ENCODE measurements at places on chromosomes 12 and 14.

- DNase-seq, result no peak
These were observed 54.2 kb downstream of the SUSD6 start for GRCh38 chr14:69665631-69666030.

- no peak for DNase-seq
These were observed 2.4 kb downstream of the ACVR1B start for GRCh38 chr12:51953864-51954263.

- DNase-seq, result peak; percentile 8
These were observed 490 bp downstream of the RILPL1 start for GRCh38 chr12:123532808-123533649.

DNA sequence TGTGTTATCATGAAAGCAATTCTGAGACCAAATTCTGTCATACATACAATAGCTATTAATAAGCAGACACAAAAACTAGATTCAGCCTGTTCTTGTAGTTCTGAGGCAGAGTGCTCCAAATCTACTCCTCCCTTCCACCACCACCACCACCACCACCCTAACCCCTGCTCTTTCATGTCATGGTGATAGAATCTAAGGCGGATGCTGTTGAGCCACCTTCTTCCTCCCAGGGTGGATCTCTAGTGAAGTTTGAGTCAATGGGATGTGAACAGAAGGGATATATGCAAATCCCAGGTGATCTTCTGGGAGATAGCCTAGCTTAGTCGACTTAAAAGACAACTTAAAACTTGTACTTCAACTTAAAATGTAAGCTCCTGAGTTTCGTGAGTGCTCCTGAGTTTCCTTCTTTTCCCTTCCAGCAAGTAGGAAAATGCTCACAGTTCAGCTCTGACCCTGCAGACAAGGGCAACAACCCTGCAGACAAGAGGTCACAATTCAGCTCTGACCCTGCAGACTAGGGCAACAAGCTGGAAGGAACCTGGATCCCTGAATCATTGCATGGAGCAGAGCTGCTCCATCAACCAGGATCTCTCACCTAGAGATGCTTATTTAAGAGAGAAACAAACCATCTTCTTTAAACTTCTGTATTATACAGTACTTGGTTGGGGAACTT is 204.1 kb downstream of the TTC8 start:
- no peak for DNase-seq

- DNase-seq, result no peak
These were observed 95.1 kb upstream of the ARID2 start for GRCh38 chr12:45634273-45634917.

DNA sequence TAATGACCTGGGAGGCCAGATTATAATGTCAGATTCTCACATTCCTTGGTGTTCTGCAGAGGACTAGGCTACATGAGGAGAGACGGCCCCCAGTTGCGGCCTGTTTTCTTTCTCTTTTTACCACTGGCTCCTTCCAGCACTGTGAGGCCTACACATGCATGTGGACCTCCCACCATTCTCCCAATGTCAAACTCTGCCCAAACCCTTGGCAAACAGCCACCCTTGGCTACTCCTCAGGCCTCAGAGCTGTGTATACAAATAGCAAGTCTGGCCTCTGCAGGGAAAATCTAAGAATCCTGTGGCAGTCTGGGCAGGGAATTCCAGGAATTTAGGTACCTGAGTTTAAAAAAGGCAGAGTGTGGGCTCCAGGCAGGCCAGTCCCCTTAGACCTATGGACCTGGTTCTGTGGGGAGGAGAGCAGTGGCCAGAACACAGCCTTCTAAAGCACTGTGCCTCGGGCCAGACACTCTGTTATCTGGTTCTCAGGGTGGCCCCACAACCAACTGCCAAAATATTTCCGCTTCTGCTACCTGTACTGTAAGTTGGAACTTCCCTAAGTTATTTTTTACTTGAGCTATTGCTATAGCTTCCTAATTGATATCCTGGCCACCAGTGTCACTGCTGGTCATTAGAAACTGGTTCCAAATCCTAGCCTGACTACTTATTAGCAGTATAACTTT is 19.9 kb upstream of the NEDD1 start:
- DNase-seq, result no peak

DNA sequence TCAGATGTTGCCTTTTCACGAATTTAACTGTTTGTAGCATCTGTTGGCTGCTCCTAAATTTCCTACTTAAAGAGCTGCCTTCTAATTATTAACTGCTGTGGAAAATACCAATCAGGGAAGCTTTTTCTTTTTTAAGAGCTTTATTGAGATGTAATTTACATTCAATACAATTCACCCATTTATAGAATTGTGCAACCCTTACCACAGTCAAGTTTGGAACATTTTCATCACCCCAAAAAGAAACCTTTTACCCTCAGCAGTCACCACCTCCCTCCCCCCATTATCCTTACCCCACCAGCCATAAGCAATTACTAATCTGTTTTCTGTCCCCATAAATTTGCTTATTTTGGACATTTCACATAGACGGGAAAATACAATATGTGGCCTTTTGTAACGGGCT is 1.4 kb downstream of the PCNX4 start:
- no peak for DNase-seq

GRCh38 chr12:5078423-5078822 is 34.7 kb downstream of the KCNA5 start:
- DNase-seq, result no peak
